Epithelial cell of umbilical artery (primary cell): ENCODE measurements at places on chromosomes 7 and 10. TPM values are rescaled to one million over a fixed set of nuclear protein-coding genes. Genes with fewer than 3 reads are reported as not detected.

Gene SLC39A12
- under 0.01 TPM in 1 of 2 replicates, not detected in the other for total RNA-seq

Gene ANKRD30A
- not detected in 2 replicates for total RNA-seq

Gene SRI
- 137 and 208 TPM in 2 replicates for total RNA-seq

Gene CYP26A1
- 0.76 TPM in 1 of 2 replicates, not detected in the other for total RNA-seq

Gene PNLIPRP3
- not detected in 2 replicates for total RNA-seq

Gene LRRC17
- 106 and 124 TPM in 2 replicates for total RNA-seq
